ENCODE measurements at places on chromosomes 5 and 9. TPM values are rescaled to one million over a fixed set of nuclear protein-coding genes. Genes with fewer than 3 reads are reported as not detected.

ATP10B gene
- total RNA-seq, result 0.11 TPM

IQGAP2 gene
- 22.5 TPM for total RNA-seq

GPRIN1 gene
- 10.8 TPM for total RNA-seq

AK3 gene
- total RNA-seq, result 42.7 TPM

ANKRD18A gene
- 14.4 TPM for total RNA-seq

GABRA1 gene
- not detected for total RNA-seq

SLC36A2 gene
- total RNA-seq, result 0.07 TPM

CARD6 gene
- 0.22 TPM for total RNA-seq

IL33 gene
- total RNA-seq, result not detected

ZCCHC10 gene
- total RNA-seq, result 34.4 TPM

GRCh38 chr5:176734756-176735342, 75.5 kb upstream of the UNC5A start:
- DNase-seq, result peak; percentile 9

GRCh38 chr9:114709636-114710035, 27.6 kb upstream of the TEX48 start:
- DNase-seq, result no peak

- DNase-seq, result no peak
Observed at GRCh38 chr9:118028225-118028624, 324.0 kb downstream of the TLR4 start.

DNA sequence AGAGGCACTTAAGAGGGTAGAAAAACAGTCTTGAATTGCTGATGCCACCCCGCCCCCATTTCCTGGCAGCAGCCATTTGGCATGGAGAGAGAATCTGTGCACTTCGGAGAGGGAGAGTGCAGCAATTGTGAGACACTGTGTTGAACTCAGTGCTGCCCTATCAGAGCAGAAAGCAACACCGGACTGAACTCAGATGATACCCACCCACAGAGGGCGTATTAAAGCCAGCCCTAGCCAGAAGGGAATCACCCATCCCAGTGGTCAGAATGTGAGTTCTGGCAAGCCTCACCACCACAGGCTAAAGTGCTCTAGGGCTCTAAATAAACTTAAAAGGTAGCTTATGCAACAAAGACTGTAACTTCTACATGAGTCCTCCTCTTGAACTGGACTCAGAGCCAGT, 88.4 kb upstream of the RGS7BP start:
- peak; percentile 60 for DNase-seq

DNA sequence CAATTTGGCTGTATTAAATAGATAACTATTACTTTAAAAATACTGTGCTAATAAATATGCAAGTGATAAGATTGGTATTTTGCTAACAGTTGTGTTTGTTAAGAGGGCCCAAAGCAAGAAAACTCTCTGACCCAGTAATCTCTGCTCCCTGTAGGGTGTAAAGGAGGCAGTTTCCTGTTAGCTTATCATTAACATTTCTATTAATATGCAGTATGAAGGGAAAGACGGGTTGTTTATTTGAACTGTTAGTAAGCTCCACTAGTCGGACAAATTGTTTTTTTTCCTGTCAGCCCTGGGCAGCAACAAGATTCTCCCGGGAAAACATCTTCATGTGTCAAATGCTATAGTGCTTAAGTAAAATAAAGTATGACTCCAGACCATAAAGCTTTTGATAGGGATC, 35.6 kb downstream of the ERP44 start:
- DNase-seq, result no peak

GRCh38 chr9:114244570-114244969, 78.3 kb upstream of the ORM1 start:
- DNase-seq, result no peak

- DNase-seq, result no peak
Observed at GRCh38 chr5:7852988-7853387, 2.1 kb upstream of the CFAP90 start.

DNA sequence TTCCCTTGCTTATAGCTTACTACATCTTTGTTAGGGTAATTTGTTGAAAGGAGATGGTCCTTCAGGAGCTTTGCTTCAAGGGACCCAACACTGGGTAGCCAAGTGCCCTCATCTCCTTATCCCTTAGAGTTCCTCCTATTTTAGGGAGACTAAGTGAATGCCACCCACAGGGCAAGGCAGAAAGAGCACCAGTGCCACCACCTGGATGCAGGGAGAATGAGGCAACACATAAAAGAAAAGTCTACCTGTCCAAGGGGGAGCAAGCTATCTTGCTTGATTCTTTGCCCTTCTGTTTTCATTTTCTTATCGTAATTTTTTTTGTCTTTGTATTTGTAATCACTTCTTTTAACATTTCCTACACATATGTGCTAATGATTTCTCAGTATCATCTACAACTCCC, 205.5 kb downstream of the NPR3 start:
- DNase-seq, result peak; percentile 57

GRCh38 chr9:86809759-86810367, 137.4 kb downstream of the GAS1 start:
- no peak for DNase-seq

- DNase-seq, result no peak
Observed at GRCh38 chr5:1241509-1242080, 16.4 kb downstream of the SLC6A18 start.

GRCh38 chr9:110065532-110065931, 142.4 kb downstream of the C9orf152 start:
- DNase-seq, result no peak

DNA sequence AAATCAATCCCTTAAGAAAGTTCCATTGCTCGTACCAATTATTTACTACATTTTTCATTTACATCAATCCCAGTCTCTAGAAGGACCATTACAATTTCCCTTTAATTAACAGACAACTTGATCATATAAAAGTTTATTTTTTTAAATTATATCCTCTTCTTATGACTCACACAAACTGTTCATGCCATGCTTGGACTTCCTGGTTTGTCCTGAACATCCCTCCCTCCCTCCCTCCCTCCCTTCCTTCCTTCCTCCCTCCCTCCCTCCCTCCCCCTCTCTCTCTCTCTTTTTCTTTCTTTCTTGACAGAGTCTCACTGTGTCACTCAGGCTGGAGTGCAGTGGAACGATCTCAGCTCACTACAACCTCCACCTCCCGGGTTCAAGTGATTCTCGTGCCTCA, 11.6 kb upstream of the CLTB start:
- no peak for DNase-seq

DNA sequence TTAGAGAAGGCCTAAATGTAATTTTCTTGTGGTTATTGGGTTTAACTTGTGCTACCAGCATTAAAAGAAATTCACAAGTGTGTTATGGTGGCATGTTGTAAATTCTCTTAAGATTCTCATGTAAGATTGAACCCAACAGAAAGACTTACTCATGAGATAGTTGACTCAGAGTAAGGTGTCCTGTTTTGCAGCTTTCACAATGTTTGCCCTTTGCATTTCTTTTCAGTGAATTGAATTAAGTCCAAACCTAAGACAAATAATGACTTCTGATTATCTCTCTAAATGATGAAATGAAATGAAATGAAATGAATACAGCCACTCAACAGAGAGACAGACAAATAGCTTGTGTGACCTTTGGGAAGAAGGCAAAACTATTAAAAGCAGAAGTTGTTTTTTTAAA, 1696.9 kb upstream of the WWC1 start:
- DNase-seq, result no peak

DNA sequence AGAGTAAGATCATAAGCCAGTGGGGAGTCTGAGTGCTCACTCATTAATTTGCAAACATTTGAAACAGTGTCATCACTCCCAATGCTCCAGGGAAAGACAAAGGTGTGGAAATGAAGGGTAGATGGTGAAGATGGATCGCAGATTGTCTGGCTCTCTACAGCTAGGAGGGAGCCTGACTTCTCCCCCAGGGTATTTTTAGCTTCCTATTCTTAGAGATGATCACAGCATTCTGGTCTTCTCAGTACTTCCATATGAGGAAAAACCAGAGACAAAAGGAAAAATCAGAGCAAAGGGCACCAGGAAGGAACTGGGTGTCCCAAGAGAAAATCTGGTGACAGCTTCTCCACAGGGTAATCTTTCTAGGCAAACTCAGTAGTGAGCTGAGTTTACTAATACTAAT, 401.9 kb upstream of the GRIA1 start:
- DNase-seq, result no peak

GRCh38 chr5:53298841-53299240, 181.6 kb upstream of the FST start:
- no peak for DNase-seq

DNA sequence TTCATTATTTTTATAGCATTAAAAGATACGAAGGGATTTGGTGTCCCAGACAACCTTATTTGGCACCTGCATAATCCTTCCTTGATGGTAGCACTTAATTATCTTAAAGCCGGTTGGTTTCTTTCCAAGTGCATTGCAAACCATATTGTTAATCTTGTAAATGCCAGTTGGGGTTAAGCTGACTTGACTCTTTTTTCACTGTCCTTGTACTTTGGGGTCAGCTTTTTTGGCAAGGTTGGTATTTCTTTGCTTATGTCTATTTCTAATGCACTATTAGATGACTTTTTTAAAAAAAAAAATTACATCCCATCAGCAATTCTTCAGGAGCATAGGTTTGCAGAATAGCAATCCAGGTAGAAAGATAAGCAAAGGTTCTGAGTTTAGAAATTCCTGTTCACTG, 466.8 kb upstream of the TLE4 start:
- DNase-seq, result no peak

- DNase-seq, result no peak
Observed at GRCh38 chr5:127305493-127305892, 14.9 kb downstream of the MEGF10 start.

GRCh38 chr9:101375546-101375945, 9.3 kb downstream of the BAAT start:
- DNase-seq, result peak; percentile 40

DNA sequence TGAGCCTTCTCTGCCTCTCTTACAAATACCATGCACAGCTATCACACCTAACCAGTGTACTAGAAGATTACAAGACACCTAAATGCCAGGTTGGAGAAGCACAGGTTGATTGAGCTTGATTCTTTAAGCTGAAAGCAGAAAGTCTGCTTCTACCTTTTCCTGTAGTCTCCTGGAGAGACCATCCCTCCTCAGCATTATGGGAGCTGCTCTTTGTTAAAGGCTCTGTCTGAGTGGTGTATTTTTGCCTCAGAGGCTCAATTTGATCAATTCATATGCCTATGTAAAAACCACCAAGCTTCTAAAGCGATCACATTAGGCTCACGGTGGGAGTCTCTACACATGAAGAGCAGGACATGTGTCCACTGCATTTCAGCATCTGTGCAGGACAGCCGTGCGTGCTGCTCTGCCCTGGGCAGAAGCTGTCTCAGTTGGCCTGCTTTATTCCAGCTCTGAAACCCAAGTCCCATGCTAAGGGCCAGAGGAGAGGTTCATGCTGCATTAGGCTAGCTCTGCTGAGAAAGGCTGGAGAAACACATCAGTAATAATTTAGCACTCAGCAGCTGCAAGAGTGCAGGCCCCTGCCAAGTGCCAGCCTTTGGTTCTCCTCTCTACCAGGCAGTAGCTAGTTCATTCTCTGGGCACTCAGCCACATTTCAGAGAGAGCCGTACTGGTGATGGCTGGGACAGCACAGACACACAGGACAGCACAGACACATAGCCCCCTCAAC, 41.7 kb downstream of the TMEM167A start:
- DNase-seq, result no peak
